ENCODE measurements at places on chromosomes 6 and 20.

DNA sequence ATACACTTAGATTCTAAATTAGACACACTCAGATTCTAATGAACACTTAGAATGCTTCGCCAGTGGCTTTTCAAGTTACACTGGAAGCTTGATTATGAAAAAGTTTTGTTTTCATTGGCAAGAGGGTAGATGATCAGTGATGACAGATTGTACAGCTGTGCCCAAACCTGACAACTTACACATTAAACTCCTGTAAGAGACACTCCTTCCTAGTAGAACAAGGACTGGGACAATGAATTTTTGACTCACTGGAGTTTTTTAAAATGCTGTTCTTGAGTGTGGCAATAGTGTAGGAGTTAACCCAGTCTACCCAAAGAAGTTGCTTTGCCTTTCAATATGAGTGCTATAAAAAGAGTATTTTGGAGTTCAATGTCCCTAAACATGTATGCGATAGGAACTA is 140.8 kb downstream of the SLC16A10 start:
- no peak for DNase-seq

GRCh38 chr6:39322306-39322850 is at the start of gene KCNK16:
TSS of gene KCNK16 (minus strand) at chr6:39322702. CDS start at chr6:39322540, 162 bp downstream.
- no peak for DNase-seq

- DNase-seq = no peak
Measured at GRCh38 chr20:57236813-57237584, 29.4 kb downstream of the BMP7 start.

DNA sequence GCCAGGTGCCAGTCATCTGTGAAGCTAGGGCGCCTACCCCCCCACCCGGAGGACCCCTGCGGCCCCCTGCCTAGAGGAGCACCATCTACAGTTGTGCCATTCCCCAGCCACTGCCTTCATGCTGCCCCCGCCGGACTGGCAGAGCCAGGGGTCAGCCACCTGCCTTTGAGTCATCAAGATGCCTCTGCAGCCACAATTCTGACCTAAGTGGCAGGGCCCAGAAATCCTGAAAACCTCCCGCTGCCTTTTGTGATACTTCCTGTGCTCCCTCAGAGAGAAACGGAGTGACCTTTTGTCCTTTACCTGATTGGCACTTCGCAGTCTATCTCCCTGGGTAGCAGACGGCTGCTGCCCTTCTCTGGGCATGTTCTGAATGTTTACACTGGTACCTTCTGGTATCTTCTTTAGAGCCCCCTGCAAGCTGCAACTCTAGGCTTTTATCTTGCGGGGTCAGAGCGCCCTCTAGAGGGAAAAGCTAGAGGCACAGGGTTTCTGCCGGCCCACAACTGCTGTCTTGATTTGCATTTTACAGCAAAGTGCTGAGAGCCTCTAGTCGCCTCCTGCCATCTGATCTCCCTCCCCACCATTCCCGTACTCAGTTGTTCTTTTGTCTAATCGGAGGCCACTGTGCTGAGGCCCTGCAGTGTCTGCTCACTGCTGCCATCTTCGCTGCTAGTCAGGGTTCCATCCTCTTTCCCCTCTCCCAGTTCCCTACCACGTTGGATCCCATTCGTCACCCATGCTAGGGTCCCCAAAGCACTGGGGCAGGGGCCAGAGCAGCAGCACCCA is 26.9 kb downstream of the SPATA2 start:
- DNase-seq = peak; percentile 19

- DNase-seq = no peak
Measured at GRCh38 chr20:51029556-51029955, 6.6 kb upstream of the KCNG1 start.

GRCh38 chr6:56507517-56507916 is 135.2 kb downstream of the DST start:
- no peak for DNase-seq

DNA sequence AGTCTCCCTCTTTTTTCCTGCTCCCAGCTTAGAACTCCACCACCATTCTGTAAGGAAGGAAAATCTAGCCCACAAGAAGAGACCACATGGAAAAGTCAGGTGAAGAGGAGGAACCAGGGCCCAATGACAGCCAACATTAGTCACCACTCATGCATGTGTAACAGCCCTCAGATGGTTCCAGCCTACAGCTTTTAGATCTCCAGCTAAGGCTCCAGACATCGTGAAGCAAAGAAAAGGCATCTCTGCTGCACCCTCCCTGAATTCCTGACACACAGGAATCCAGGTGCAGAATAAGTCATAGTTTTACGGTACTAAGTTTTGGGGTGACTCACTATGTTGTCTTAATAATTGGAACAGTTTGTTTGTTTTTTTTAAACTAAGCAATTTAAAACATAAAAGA is 25.5 kb downstream of the DCDC2 start:
- no peak for DNase-seq

- no peak for DNase-seq
Measured at GRCh38 chr20:57130160-57130772, 136.2 kb downstream of the BMP7 start.

GRCh38 chr6:96926425-96926824 is 1.9 kb downstream of the KLHL32 start:
- no peak for DNase-seq

- no peak for DNase-seq
Measured at GRCh38 chr6:38603966-38604365, 35.8 kb downstream of the BTBD9 start.

DNA sequence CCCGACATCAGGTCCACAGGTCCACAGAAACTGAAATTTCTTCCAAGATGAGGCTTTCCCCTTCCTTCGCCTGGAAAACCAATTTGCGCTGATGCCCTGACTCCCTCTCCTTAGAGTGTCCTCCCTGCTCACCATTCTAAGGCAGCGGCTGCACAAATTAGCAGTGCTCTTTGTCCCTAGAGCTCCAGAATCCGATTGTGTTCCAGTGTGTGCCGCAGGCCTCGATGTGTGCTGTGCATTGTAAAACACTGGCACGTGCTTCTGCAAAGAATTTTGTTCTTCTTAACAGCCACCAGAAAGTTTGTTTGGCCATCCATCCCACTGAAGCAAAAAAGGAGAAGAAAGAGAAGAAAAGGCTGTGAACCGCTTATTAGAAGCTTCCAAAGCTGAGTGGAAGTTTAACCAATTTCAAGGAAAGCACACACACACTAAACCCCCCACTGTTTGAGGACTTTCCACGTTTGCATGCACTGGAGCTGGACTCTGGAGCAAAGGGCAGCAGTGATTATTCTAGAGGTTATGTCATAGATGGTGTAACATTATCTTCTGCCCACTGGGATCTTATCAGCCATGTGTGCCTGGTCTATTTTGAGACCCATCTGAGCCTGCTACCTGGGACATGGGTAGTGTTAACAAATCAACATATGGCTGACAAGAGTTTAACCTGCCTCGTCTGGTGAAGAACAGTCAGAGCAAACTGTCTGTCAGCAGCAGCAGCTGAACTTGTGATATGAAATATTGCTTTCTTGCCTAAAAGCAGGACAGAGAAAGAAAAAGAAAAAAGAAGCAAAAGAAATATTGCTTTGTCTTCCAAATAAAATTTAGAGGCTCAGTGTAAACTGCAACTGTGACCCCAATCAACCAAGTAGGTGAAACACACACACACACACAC is 64.9 kb upstream of the RREB1 start:
- no peak for DNase-seq

DNA sequence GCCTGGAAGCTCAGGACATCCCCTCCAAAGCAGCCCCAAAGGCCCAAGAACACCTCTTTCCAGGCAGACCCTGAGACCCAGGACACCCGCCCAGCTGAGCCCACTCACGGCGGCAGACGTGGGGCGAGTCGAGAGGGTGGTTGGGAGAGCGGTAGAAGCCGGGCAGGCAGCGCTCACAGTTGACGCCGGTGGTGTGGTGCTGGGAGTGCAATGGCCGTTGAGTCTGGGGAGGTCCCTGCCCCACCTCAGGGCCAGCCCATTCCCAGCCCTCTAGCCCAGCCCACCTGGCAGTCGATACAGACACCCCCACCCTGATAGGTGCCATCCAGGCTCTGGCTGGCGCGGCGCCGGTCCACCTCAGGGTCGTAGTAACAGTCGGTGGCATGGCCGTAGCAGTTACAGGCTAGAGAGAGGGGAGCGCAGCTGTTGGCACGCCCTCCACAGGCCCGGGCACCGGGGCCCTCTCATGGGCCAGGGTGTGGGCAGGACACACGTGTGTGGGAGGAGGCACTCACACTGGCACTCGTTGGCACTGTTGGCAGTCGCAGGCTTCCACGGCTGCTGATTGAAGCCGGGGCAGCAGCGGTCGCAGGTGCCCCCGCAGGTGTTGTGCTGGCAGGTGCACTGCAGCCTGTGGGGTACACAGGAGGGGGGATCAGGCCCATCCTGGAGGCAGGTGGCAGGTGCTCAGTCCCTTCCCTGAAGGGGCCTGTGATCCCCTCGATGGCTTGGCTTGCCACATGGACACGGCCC is 20.5 kb downstream of the LAMA5 start:
- DNase-seq = no peak

DNA sequence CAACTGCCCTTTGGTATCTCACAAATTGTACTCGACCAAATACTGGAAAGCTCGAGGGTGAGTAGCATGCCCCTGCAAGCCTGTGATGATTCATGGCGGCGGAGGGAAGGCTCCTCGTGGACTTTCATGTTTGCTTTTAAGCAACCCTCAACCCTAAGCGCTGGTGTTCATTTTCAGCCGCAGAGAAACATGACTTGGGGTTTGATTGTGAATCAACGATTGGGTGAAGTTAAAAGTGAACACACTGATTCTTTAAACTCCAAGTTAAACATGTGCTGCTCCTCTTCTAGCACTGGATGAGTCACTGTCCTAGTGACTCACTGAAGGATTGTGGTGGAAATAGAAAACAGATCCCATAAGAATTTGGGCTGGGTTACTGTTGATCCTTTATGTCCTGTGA is 8.3 kb downstream of the CD109 start:
- no peak for DNase-seq

GRCh38 chr6:109690373-109690736 is 647 bp downstream of the AK9 start:
- DNase-seq = no peak

DNA sequence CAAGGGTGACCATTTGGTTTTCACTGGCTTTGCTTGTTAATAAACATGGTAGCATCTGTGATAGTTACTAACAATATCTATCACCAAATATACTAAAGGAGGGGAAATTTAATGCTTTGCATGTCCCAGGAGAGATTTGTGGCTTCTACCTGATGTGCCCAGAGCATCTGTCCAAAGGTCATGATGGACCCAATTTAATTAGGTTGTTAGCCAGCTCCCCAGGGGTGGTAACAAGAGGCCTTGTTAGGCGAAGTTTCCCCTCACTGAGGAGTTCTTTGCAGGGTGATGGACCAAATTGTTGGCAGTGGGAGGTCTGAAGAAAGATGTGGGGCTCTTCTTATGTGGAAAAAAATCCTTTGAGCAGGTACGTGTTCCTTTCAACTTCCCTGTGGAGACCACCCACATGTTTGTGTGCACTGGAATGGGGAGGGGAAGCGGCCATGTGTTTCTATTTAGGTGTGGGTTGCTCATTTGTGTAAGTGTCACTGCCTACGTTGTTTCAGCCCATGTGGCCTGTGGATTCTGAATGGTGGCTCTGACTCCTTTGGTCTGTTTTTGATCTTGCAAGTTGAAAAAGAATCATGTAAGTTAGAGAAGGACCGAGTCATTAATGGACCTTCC is 137.6 kb downstream of the CLIC5 start:
- no peak for DNase-seq

DNA sequence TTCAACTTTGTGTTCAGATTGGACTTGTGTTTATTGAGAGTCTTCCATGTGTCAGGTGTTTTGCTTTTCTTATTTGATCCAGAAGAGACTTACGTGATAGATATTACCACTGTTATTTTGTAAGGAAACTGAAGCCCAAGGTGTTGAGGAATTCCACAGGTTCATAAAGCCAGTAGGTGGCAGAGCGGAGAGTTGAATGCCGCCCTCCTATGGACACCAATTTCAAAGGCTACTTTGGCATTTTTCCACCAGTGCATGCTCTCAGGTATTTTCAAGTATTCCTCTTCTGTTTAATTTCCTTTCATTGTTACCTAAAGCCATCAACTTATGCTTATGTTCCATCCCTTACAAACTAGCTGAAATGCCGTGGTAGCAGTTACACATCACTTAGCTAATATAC is 14.0 kb upstream of the COL10A1 start:
- no peak for DNase-seq

GRCh38 chr20:60669211-60669610 is 582.9 kb upstream of the CDH4 start:
- no peak for DNase-seq

DNA sequence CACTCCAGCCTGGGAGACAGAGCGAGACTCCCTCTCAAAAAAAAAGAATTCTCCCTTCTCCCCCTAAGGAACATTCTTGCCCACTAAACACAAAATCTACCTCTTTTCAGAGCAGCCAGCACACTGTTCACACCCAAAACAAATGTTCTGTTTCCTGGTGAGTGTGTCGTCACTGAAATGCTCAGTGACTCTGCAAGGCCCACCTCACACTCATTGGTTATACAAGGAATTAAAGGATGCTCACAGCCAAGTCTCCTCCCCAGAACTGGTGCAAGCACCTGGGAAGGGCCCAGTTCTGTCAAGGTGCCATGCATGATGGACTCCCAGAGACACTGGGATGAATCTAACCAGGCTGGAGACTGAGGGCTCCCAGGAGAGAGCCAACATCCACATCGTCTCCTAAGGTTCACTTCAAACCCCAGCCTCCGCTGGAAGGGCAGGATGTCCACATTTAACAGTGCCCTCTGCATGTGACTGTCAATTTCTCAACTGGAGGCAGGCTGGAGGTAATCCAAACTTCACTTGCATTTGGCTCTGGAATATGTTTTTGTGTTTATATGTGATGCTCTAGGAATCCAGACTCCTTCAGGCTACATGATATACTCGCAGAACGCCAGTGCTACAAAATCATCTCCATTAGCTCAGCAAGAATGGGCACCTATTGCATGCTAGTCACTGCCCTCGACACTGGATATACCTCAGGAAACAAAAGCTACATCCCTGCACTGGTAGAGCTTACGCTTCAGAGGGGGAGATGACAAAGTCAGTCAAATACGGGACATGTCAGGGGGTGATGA is 7.1 kb downstream of the RRBP1 start:
- DNase-seq = no peak

- no peak for DNase-seq
Measured at GRCh38 chr6:118382126-118382525, 166.0 kb upstream of the PLN start.

GRCh38 chr6:123551939-123552707 is 84.6 kb downstream of the TRDN start:
- DNase-seq = no peak

DNA sequence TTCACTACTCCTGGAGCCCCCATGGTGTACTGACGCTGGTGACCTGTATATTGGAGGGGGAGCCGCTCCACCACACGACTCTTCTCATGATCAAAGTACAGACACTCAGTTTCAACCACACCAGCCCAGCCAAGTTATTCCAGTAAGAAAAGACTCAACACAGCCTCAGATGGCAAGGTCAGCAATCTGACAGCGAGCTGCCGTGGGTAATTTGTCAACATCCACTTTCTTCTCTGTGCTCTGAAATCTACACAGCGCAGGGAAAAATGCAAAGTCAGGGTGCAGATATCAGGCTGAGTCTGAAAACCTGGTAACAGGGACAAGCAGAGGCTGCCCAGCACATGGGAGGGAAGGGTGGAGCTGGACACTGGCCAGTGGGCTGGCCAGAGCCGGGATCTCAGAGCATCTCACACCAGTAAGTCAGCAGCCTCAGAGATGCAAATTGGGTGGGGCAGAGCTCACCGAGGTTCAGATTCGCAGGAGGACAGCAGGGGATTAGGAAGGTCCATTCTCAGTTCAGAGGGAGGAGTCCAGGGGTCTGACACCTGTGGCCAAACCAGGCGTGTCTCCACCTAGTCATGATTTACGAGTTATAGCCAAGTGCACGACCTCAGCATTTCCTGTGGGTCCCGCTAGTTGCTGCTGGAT is 44.5 kb upstream of the RPS6KA2 start:
- no peak for DNase-seq

Measured in omental fat pad (tissue), 4 donors.